Sigmoid colon (tissue), 7 donors: ENCODE measurements at places on chromosomes 2 and 18. TPM values are rescaled to one million over a fixed set of nuclear protein-coding genes. Genes with fewer than 3 reads are reported as not detected.

The TMEM37 gene
- total RNA-seq, result 6.1 TPM

The MREG gene
- 1.5 TPM for total RNA-seq

The TDRD15 gene
- total RNA-seq, result not detected

DNA sequence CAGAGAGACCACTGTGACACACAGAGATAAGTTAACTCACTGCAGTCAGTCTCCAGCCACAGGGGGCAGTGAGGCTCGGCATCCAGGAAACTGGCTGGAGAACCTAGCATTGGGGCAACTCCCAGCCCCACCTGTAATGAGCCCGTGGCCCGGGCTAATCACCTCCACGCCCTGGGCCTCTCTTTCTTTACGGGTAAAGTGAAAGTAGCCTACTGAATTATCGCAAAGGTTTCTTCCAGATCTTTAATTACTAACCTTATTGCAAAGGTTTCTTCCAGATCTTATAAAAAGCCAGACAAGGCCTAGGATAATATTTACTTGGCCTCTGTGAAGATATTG lies 45.7 kb upstream of the ACAA2 start:
- DNase-seq, result no peak

DNA sequence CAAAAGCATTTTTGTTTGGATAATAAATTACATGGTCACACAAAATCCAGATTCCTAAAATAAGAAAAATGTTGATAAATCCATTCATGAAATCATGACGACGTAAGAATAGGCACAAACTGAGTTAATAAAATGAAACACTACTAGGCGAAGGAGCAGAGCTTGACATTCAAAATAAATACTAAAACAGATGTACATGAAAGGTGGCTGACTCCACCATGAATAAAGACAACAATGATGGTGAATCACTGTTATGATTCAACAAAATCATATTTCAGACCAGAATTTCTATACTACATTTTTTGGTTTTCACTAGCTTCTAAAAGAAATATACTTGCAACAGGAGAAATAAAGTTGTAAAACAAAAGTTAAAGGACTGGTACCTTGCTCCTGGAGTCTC lies 122.0 kb upstream of the RNU4ATAC start:
- DNase-seq, result no peak
